ENCODE measurements at places on chromosomes 5 and 9. TPM values are rescaled to one million over a fixed set of nuclear protein-coding genes. Genes with fewer than 3 reads are reported as not detected.

GRCh38 chr5:100903039-100903887 is at the start of gene ST8SIA4:
TSS of gene ST8SIA4 (minus strand) at chr5:100903282. CDS start at chr5:100902955, 327 bp downstream.
- no peak for DNase-seq

DNA sequence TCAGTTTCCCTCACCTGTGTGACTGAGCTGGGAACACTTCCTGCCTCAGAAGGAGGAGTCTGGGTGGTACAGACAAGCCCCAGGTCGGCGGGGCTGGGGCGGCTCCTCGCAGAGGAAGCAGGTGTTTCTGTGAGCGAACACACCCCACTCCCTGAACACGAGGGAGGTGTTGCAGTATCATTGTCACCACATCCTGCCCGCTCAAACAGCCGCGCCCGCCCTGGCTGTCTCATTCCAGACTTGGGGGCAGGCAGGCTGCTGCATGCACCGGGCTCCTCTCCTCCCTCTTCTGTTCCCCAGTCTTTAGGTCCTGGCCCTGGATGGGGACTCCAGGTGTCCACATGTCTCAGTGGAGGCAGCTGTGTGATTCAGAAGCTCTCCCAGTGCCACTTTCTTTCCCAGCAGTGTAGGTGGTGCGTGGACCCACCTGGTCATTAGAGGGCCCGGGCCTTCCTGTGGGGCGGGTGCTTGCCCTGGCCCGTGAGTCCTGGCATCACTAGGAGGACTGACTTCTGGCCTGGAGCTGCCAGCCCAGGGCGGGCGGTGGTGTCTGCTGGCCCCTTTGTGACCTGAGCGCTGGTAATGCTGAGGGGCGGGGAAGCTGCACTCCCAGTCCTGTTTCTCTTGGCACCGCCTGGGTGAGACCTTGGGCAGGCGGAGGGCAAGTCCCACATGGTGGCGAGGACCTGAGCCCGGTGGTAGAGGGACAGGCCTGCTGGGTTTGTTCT is 18.3 kb upstream of the PHYHD1 start:
- no peak for DNase-seq

GRCh38 chr5:111857623-111858022 is 100.6 kb upstream of the NREP start:
- no peak for DNase-seq

DNA sequence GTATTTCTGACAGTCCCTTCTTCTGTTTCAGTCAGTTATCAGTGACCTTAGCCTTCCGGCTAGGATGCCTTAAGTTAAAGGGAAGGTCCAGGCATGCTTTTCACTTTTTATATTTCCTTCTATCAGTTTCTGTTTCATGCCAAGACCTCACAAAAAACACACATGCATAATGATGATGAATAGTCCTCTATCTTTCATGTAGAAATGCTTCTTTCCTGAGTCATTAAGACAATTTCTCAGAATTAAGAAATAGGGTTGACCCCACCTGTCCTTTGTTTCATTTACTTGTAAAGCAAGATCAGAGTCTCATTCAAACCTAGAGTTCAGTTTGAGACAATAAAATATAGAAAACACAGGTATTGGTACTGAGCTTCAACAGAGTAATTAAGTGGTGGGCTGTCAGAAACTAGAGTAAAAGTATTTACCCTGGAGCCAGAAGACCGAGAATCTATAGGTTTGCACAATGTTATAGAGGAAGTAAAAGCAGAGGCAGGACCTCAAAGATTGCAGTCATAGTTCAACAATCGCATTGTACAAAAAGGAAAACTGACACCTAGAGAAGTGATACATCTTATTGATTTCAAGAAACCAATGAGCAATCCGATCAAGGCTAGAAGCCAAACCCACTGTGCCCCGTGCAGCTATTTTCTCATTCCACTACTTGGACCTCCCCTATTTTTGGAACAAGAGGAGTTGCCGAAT is 118.7 kb upstream of the PUM3 start:
- no peak for DNase-seq

The S1PR3 gene
- total RNA-seq: 13.9 TPM

The IFT74 gene
- total RNA-seq: 8.5 TPM

The ABL1 gene
- total RNA-seq: 92.4 TPM

GRCh38 chr9:110785166-110785565 is 116.6 kb downstream of the MUSK start:
- DNase-seq: no peak

GRCh38 chr5:100472091-100472490 is 63.1 kb upstream of the FAM174A start:
- DNase-seq: no peak

The PSD2 gene
- not detected for total RNA-seq

GRCh38 chr9:19665146-19665863 is 123.5 kb downstream of the SLC24A2 start:
- no peak for DNase-seq

The PALM2AKAP2 gene
- total RNA-seq: 120 TPM

The CDC20B gene
- not detected for total RNA-seq

The MEF2C gene
- 62.2 TPM for total RNA-seq

DNA sequence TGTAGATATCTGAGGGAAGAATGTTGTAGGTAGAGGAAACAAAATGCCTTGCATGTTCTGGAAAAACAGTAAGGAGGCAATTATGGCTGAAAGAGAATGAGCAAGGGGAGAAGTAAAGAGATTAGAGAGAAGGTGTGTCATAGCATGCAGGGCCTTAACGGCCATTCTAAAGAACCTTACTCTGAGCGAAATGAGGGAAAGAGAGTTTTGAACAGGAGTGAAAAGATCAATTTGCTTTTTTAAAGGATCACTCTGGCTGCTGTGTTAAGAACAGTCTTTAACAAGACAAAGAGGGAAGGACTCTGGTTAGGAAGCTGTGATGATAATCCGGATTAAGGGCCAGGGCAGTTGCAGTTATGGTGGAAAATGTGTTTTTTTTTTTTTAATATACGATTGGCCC is 22.6 kb downstream of the PTBP3 start:
- no peak for DNase-seq

DNA sequence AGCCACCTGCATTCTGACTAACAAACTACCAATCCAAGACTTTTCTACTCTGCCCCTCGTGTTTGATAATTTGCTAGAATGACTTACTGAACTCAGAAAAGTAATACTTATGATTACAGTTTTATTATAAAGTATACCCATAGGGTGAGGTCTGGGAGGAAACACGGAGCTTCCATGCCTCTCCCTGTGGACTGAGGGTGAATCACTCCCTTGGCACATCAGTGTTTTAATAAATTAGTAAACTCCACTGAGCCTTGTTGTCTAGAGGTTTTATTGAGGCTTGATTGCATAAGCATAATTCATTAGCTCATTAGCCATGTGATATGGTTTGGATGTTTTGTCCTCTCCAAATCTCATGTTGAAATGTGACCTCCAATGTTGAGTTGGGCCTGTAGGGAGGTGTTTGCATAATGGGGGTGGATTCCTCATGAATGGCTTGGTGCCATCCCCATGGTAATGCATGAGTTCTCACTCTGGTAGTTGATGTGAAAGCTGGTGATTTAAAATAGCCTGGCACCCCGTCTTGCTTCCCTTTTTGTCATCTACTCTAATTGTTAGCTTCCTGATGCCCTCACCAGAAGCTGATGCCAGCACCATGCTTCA is 233.6 kb upstream of the TRPC7 start:
- no peak for DNase-seq

The OR1J2 gene
- total RNA-seq: not detected

- DNase-seq: no peak
Observed at GRCh38 chr5:173968154-173968797, 20.7 kb upstream of the C5orf47 start.

The CCDC171 gene
- 0.87 TPM for total RNA-seq

- no peak for DNase-seq
Observed at GRCh38 chr5:141763541-141763940, 81.5 kb upstream of the ARAP3 start.

The DCAF12 gene
- 32.3 TPM for total RNA-seq

DNA sequence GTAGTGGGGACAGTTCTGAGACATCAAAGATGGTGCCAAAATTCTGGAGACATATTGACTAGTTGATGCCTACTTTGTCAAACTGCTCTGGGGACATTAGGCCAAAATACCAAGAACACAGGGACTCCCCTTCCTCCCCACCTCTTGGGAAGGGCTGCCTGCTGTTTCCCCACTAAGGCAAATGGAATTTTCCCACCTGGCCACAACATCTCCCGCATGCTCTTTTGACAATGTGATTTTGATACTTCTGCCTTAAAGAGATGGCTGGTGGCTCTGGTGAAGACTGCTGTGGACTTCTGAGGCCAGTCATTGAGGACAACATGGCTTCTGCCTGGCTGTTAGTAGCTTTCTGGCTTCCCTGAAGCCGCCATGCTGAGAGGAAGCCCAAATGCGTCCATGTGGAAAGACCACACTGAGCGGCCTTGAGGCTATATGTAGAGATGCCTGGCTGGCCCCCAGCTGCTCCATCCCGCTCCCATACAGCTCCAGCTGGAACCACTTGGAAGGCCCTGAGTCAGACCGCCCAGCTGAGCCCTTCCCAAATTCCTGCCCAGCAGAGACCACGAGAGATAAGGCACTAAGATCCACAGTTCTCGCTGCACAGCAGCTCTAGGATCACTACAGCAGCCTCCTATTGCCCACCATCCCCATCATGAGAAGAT is 226.7 kb downstream of the SYK start:
- DNase-seq: peak; percentile 53

- DNase-seq: no peak
Observed at GRCh38 chr9:110994771-110995241, 43.5 kb downstream of the LPAR1 start.

DNA sequence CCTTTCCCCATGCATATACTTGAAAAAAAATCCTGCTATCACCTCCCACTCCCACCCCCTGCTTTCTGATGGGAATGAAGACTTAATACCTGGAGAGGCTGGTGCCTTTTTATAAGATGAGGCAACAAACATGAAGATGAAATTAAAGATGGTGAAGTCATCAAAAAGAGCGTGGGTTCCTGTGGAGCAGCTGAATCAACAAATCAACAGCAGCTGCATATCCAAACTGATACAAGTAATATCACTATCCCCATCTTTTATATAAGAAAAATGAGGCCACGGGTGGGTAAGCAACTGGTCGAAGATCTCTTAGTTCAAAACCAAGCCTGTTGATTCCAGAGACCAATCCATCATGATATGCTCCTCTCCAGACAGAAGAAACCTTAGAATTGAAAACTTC is 268.5 kb downstream of the ENC1 start:
- no peak for DNase-seq

DNA sequence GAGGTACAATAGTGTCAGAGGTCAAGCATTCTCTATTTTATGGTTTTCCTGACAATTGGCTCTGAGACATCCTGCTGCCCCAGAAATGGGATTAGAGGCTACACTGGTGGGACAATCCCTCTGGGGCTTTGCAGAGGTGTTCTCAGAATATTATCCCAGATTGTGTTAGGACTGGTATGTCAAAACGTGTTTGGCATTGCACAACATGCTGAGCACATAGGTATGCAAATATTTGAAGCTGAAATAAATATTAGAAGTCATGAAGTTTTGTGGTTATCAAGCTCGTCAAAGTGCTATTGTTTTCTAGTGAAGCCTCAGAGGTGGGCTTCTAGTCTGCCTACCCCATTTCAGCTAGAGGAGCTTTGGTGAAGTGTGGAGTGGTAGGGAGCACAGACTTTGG is 304.4 kb downstream of the MAN2A1 start:
- DNase-seq: no peak

- no peak for DNase-seq
Observed at GRCh38 chr9:37550781-37551180, 25.4 kb downstream of the FBXO10 start.

- DNase-seq: no peak
Observed at GRCh38 chr5:35089334-35090314, 41.9 kb upstream of the AGXT2 start.

DNA sequence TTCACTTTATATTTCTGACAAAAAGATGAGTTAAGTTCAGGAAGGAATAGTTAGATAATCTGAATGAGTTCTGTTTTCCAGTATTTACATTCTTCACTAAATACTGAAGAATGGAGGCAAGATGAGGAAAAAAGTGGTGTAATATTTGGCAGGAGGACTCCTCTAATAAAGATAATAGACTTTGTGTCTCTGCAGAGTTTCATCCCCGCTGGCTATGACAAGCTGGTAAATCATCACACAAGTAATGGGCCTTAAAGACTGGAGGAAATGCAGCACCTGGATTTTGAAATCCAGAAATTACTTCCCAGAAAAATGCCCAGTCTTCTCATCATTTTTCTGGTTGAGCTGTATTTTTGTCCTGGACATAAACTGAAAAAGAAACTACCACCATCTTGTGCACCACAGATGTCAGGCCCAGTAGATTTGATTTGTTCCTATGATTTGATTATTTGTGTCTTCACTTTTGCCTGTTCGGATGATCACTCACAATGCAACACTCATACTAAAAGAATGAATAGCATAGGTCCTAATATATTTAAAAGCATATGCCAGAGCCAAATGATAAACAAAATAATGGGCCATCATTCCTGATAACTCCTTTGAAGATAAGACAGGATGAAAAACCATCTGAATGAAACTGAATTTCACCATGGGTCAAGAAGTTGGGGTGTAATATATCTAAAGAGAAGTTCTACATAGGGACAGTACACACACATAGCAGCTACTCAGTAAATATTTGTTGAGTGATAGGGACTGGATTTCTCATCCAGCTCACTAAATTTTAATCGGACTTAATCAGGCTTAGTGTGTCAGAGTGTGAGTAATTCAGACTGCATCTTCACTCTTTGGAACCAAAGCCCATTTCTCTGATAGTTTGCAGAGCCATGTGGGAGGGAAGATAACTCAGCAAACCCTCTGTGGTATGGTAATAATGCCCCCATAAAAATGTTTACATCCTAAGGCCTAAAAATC is 200.5 kb downstream of the HINT1 start:
- no peak for DNase-seq

GRCh38 chr9:133181561-133181960 is 17.8 kb upstream of the GBGT1 start:
- no peak for DNase-seq

- DNase-seq: no peak
Observed at GRCh38 chr9:134174073-134174449, 9.7 kb upstream of the RNU6ATAC start.

DNA sequence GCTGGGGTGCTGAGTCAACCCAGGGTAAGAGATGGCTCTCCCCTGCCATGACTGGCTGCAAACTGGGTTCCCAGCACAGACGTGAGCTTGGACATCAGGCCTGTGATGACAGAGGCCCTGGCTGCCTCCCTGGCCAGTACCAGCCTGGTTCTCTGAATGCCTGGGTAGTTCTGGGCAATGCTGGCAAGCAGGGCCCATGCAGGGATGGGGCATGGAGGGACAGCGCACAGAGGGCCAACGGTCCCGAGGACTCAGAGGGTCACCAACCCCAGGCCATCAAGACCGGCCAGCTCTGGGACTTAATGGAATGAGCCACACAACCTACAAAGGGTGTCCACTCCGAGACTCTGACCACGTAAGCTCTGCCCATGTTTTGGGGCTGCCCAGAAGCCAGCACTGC is 241.4 kb downstream of the FSTL4 start:
- DNase-seq: peak; percentile 81

DNA sequence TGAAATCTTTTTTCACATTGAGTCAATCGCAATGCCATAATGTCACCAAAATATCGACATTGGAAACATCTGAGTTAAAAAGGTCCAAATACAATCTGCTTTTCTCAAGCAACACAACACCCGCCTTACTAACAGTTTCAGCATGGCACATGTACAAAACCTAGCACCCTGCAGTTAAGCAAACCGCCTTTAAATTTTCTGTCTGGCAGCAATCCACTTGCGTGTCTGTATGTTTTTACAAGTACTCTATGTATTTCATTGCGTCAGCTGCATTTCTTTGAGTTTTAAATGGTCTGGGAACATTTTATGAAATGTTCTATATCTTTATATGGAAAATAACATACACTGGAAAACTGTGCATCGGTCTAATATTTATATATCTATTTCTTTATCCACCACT is 134.6 kb downstream of the DENND1A start:
- no peak for DNase-seq

GRCh38 chr5:57598756-57599155 is 116.1 kb upstream of the ACTBL2 start:
- DNase-seq: no peak
